Chondrocyte (in vitro differentiated cells): ENCODE measurements at places on chromosomes 16 and 17. TPM values are rescaled to one million over a fixed set of nuclear protein-coding genes. Genes with fewer than 3 reads are reported as not detected.

SALL1 gene
- 0.12 to 0.20 TPM (median 0.13 TPM) in 3 replicates for total RNA-seq

EVPL gene
- total RNA-seq, result not detected in 3 replicates

UBE2I gene
- total RNA-seq, result 97.9 to 110 TPM (median 105 TPM) in 3 replicates

ZBTB4 gene
- total RNA-seq, result 50.9 to 51.9 TPM (median 51.0 TPM) in 3 replicates

BFAR gene
- 54.7 to 74.4 TPM (median 67.7 TPM) in 3 replicates for total RNA-seq

SLFN11 gene
- total RNA-seq, result 15.2 to 19.0 TPM (median 18.2 TPM) in 3 replicates

MYH3 gene
- total RNA-seq, result 3.0 to 3.5 TPM (median 3.2 TPM) in 3 replicates

FBXW10 gene
- not detected in 3 replicates for total RNA-seq

IGFALS gene
- total RNA-seq, result 0.12 to 0.31 TPM in 2 of 3 replicates, not detected in the other

HS3ST3A1 gene
- total RNA-seq, result 8.8 to 11.5 TPM (median 10.6 TPM) in 3 replicates

DNA sequence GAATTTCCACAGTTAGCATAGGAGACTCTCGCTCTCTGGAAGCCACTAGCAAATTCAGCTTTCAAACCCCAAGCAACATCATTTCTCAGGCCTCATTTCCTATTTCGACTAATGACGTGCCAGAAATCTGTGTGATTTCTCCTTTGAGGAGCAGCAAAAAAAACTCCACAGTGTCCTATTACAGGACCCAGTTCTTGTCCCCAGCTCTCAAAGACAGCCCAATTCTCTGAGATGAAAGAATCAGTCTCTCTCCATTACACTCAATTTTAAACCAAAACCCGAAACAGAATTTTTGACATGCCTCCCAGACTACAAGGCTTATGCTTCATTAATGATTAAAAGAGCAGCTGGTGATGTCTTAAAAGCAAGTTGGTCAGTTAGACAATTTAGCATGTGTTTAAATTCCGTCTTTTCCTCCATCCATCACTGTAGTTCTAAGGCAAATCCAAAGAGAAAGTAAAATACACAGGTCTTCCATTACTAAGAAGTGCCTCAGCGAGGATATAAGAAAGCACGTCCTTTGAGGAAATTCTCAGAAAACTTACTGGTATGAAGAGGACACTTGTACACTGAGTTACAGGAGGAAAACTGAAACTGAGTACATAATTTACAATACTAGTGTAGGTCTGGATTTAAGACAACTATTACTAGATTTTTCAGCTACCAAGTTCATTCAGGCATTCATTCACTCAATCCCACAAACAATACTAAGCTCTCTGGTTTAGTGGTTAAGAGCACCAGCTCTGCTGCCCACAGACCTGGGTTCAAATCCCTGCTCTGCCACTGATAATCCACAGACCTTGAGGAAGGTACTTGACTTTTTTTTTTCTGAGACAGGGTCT is 12.5 kb downstream of the TOM1L2 start:
- no peak for DNase-seq

DNA sequence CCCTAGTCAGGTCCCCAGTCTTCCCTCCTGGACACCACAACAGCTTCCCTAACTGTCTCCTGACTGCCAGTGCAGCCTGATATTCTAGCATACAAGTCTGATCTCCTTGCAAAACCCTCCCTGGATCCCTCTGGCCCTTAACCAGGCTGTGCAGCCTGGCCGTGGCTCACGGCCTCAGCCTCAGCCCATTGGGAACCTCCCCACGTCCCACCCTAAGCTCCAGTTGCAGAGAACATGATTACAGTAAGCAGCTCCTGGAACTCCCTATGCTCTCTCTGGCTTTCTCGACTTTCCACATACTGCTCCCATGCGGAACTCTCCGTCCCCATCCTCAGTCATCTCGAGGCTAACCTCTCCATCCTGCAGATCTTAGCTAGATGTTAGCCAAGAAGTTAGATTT is 13.0 kb downstream of the ALOX12B start:
- no peak for DNase-seq

- DNase-seq, result no peak
Observed at GRCh38 chr16:59030923-59031485, 296.9 kb upstream of the GOT2 start.

- DNase-seq, result no peak
Observed at GRCh38 chr17:15307710-15308111, 33.7 kb downstream of the TEKT3 start.

- no peak for DNase-seq
Observed at GRCh38 chr16:12099451-12100123, 123.1 kb downstream of the SNX29 start.

DNA sequence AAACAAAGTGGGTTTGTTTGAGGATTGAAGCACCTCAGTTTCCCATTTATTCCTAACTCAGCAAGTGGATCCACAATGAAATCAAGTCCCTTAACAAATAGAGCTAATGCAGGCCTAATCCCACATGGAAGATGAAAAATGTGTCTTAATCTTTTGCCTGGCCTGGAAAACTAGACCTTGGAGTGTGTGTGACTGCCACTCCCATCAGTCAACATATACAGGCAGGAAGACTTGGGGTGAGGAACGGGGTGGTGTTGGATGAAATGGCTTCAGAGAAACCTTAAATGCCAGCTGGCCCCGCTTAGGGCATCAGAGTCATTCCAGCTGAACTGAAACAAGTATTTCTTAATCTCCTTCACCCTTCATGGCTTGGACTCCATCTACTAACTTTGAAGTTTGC is 269.5 kb downstream of the MAF start:
- DNase-seq, result no peak

DNA sequence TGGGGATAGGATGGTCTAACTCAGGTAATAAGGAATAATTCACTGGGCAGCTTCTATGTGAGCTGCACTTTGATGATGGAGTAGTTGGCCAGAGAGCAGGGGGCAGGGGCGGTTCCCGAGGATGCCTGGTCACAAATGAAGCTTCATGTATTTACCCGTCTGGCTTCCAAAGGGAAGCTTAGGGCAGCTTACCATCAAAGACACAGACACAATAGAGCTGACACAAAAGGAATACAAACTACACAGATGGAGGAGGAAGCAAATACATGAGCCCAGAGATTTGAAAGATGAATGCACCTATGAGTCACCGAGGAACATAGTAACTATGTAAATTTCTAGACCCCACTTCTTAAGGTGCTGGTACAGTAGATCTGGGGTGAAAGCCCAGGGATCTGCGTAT is 8.7 kb upstream of the EMP2 start:
- no peak for DNase-seq

DNA sequence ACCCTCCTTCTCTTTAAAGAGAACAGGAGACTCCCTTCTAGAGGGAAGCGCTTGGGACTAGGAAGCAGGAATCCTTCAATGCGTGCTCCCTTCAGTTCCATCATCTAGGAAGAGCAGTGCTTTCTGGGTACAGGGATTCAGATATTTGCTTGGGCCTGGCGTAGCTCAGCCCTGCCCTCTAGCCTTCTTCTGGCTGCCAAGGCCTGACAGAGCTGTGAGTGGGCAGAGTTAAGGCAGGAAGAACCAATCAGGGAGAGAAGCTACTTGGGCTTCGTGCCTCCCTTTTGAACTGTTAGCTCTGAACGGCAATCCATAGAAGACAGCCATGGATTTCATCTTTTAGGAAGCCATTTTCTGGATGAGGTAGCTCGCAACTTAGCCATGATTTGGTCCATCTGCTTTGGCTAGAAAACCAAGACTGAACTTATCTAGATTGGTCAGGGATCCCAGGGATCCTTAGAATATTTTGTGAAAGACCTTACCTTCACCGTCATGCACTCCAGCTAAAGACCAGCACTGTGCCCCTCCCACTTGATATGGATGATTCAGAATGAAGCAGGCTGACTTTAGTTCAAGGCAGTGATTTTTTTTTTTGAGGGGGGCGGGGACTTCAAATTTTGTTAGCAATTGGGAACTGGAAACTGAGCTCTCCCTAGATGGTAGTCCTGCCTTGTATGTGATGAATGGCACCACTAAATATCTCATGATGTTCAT is 2.5 kb upstream of the CORO6 start:
- no peak for DNase-seq

GRCh38 chr16:89907055-89907814 is 11.4 kb upstream of the MC1R start:
- DNase-seq, result no peak

- DNase-seq, result peak; percentile 82
Observed at GRCh38 chr17:31404028-31404949, 12.8 kb downstream of the RAB11FIP4 start.

DNA sequence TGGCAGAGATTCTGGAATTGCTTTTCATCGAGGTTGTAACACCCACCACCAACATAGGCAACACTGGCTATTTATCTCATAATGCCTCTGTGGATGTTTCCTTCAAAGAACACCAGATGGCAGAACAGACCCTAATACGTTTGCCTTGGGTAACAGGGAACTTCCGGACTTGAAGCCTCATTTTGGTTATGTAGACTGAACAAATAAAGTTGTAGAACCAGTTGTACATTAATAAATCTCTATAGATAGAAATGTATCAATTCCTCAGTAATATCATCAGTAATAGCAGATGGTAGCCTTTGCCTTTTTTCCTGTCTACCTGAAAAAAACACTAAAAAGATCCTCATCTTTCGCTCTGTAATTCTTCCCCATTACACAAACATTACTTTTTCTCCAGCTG is 25.9 kb upstream of the APOH start:
- no peak for DNase-seq

DNA sequence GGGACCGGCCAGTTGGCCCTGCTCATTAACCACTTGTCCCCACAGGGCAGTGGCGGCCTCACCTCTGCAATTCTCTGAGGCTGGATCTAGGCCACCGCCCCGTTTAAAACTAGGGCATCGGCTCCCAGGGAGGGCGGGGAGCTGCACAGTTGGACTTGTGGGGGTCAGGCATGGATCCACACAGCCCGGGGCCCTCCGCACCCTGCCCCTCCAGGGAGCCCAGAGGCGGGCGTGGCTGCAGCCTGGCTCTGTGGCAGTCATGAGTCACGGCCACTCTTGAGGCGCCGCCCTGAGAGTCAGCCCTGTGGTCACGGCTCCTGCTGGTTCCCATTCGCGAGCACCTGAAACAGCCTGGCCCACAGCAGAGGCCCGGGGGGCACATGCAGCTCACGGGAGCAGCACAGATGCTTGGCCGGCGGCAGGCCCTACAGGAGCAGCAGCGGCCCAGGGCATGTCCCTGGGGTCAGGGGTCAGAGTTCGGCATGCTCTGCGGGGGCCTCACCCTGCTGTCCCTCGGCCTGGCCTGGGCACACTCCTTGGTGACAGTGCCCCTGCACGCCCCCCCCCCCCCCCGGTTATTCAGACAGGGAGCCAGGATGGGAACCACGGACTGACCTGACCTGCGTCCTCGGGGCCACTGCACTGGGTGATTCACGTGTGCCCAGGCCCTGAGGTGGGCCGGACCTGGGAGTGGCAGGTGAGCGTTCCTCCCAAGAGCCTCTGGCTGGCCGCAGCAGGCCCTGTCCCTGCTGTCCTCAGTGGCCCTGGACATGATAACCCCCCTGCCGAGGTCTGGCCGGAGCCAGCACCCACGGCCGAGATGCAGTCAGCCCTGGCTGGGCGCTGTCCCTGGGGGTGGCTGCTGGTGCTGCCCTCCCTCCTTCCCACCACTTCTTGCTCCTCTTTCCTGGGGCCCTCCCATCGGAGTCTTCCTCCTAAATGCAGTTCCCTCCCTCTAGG is 8.2 kb downstream of the CAPN15 start:
- no peak for DNase-seq

DNA sequence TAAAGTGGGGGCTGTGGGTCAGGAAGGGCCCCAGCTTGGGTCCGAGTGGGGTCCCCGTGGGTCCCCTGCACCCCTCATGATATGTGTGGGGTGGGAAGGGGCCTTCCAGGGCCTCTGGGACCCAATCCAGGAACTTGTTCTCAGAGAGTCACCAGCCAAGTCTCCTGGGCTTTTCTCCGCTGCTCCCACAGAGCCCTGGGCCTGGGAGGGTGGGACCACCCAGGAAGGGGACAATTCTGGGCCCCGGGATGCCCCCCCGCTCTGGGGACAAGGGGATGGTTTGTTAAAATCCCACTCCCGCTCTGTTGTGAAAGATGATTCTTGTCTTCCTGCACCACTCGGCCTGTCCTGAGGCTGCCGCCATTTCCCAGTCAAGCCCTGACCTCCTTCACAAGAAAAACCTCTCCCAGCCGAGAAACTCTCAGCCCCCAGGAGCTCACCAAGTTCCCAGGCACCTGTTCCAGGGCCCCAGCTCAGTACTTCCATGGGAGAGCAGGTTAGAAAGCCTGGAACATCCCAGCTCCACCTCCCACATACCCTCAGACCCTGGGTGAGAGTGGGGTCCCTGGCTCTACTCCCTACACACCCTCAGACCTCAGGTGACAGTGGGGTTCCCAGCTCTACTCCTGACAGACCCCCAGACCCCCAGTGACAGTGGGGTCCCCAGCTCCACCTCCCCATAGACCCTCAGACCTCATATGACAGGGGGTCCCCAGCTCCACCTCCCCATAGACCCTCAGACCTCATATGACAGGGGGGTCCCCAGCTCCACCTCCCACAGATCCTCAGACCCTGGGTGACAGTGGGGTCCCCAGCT is 75.1 kb downstream of the METRNL start:
- DNase-seq, result peak; percentile 62

GRCh38 chr16:47519037-47519436 is 57.9 kb downstream of the PHKB start:
- DNase-seq, result no peak

DNA sequence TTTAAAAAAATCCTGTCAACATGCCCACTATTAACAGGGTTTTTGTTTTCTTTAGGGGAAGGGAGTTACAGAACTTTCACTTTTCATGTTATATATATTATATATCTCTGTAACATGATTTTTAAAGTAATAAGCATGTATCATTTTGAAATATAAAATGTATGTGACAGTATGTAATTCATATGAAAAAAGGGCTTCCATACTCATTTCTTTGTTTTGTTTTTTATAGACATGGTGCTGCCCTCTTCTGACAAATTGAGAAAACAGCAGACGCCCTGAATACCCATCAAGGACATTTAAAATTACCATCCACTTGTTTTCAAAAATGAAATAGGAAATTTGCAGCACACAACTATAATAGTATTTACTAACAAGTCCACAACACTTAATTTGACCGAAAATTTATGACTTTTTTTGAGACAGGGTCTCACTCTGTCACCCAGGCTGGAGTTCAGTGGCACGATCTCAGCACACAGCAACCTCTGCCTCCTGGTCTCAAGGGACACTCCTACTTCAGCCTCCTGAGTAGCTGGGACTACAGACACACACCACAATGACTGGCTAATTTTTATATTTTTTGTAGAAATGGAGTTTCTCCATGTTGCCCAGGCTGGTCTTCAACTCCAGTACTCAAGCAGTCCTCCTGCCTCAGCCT is 30.4 kb downstream of the CFDP1 start:
- DNase-seq, result no peak

DNA sequence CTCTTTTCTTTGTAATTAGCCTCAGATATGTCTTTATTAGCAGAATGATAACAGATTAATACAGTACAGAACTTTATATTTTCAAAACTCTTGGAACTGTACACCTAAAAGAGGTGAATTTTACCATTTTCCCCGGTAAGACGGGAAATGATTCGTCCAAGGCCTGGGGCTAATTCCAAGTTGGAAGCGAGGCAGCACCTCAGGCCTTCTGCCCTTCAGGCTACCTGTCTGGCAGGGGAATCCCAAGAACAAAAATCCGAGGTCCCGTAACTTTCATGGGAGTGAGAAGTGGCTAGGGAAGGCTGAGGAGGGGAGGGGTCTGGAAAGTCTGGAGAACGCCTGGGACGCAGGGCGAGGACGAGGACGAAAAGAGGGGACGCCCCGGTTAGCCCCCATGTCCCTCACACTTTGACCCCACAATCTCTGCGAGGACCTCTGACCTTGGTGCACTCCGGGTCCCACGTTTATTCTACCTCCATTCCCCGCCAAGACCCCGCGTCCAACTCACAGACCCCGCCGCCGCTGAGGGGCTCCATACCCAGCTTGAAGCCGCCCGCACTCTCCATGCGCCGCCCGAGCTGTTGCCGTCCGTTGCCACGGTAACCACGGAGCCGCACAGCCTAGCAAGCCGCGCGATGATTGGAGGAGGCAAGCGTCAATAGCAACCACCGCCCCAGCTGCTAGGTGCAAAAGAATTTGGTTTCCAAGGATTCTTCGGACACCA is at the start of gene HYDIN:
TSS of gene HYDIN (minus strand) at position 601 of the 724 bp plus-strand sequence. CDS start 43,827 bp downstream, outside the sequence.
- DNase-seq, result peak; percentile 86
